Left renal cortex interstitium (tissue), 4 donors: ENCODE measurements at places on chromosomes 13 and 19. TPM values are rescaled to one million over a fixed set of nuclear protein-coding genes. Genes with fewer than 3 reads are reported as not detected.

DNA sequence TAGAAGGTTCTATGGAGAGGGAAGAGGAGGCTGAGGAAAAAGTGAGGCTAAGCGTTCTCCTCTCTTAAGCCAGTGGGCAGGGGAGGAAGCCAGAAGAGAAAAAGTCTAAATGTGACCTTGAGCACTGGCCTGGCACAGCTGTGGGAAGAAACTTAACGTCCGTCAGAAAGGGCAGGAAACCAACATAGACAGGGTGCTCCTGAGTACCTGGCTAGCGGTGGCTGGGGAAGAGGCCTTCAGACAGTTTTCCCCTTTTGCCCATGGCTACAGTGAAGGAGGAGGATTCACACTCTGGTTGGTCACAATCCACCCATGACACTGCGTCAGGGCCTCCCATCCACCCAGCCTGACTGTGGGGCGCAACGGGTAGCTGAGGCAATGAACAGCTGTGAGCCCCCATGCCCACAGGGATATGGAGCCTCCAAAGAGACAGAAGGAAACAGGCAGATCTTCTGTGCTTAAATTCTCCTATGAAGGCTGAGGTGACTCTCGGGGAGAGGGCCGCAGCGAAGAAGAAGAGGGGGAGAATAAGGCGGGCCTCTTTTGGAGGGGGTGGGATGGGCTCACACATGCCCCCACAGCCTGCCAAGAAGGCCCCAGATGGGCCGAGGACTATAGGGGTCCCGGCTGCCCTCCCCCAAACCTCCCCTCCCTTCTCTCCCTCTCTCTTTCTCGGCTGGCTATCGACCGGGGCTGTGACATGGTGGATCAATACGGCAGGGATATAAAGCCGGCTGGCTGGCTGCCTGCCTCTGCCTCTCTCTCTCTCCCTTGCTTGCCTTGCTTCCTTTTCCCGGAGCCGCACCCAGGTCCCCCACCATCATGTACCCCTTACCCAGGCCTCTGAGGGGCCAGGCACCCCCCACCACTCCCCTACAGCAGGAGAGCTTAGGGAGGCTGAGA is 19.8 kb upstream of the POU2F2 start:
- DNase-seq, result no peak

- no peak for DNase-seq
Observed at GRCh38 chr13:96781141-96781540, 213.1 kb downstream of the OXGR1 start.

GRCh38 chr13:96860882-96861281 is 133.4 kb downstream of the OXGR1 start:
- no peak for DNase-seq

- DNase-seq, result no peak
Observed at GRCh38 chr19:46717716-46718143, 816 bp upstream of the PRKD2 start.

Gene LILRB5
- 2.8 TPM for polyA plus RNA-seq

- no peak for DNase-seq
Observed at GRCh38 chr13:24473686-24474085, 38.9 kb downstream of the PARP4 start.

Gene B3GNT3
- polyA plus RNA-seq, result 5.1 TPM

DNA sequence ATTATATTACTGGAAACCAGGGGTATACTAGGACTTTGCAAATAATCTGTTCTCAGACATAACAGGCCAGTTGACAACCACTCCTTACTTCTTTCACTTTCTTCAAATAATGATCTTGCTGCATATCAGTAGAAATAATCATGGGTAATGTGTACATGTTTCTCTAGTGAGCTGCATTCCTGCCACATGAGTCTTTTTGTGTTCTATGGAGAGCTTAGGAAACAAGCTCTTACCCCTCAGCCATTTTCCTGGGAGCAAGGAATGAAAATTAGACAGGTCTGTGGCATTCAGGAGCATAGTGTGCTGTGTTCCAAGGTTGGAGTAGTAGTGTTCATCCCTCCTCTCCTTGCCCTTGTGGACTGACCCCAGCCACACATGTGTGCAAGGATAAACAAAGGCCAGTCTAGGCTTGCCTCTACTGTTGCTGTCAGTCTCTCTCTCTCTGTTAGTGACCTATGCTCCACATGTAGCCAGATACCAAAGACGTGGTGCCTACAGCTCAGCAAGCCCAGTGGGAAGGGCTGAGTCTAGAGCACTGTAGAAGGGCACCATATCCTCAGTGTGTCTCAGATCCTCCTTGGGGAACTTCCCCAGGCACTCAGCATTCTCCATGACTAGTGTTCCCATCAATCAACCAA is 11.5 kb upstream of the OXGR1 start:
- DNase-seq, result no peak

DNA sequence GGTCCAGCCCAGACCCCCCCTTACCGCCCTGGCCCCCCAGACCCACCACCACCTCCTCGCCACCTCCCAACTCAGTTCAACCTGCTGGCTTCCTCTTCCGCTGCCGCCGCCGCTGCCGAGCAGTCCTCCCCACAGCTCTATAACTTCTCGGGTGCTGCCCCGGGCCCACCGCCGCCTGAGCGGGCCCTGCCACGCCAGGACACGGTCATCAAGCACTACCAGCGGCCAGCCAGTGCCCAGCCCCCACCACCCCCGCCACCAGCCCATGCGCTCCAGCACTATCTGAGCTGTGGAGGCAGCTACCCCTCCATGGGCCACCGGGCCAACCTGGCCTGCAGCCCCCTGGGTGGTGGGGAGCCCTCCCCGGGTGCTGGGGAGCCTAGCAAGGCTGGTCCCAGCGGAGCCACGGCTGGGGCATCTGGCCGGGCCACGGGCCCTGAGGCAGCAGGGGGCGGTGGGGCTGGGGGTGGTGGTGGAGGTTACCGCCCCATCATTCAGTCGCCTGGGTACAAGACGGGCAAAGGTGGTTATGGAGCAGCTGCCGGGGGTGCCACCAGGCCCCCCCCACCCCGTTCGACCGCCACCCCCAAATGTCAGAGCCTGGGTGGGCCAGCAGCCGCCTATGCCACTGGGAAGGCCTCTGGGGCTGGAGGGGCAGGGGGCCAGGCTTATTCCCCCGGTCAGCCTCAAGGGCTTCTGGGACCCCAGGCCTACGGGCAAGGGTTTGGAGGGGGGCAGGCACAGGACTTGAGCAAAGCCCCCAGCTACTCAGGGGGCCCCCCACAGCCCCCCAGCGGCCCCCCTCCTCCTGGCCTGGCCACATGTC is 4.2 kb downstream of the PRR12 start:
- DNase-seq, result no peak

GRCh38 chr13:59210543-59210942 is 953.2 kb downstream of the DIAPH3 start:
- DNase-seq, result no peak

Gene HSPB6
- 32.3 TPM for polyA plus RNA-seq

- no peak for DNase-seq
Observed at GRCh38 chr13:30240608-30241007, 66.7 kb downstream of the KATNAL1 start.

DNA sequence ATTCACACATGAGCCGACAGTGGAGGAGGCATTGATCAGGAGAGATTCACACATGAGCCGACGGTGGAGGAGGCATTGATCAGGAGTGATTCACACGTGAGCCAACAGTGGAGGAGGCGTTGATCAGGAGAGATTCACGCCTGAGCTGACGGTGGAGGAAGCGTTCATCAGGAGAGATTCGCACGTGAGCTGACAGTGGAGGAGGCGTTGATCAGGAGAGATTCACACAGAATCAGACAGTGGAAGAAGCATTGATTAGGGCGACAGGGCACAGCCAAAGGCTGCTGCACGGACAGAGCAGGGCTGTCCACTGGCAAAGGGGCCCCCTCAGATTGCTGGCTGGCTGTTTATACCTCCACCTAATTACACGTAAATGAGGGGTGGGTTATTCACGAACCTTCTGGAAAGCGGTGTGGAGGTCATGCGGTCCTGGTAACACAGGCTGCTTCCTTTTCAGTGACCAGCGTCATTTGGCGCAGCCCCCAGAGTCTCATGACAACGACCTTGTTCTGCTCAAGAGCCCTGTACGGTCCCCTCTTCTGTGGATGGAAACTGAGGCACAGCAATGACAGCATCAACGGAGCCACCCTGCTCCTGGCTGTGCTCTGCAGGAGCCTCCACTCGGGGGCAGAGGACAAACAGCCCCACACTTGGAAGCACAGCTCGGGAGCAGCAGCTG is 50.6 kb upstream of the GAS6 start:
- no peak for DNase-seq

GRCh38 chr13:23847497-23847896 is 41.7 kb downstream of the MIPEP start:
- DNase-seq, result no peak

DNA sequence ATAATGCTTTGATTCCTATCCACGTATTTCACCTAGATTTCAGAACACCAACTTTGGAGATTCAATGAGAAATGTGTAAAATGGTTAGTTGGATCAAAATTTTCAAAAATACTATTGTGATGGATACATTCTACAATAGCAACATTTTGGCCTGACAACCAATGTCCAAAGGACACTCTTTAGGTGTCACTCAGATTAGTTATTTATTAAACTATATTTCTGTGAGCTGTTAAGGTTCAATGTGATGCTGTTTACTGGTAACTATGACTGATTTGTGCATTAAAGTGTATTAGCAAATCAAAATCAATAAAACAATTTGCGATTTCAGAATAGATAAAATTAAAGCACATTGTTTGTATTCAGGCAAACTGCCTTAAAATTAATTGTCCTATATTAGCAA is 149.8 kb downstream of the PCDH9 start:
- no peak for DNase-seq

DNA sequence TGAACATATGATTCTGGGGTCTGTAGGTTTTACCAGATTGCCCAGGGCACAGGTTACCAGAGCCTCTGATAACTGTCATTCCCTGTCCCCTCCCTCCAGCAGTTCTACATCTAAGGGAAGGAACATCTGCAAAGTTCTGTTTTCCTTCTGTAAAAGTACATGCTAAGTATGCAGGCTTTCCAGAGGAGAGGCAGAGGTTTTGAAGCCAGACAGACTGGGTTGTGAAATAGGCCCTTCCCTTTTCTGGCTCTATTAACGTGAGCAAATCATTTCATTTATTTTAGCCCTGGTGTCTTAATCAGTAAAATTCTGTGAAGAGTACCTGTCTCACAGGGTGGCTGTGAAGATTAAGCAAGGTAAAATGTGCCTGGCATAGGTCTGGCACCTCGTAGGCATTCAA is 66.1 kb upstream of the C1QTNF9 start:
- no peak for DNase-seq

- DNase-seq, result no peak
Observed at GRCh38 chr19:33638167-33639034, 16.6 kb downstream of the CHST8 start.

- DNase-seq, result peak; percentile 59
Observed at GRCh38 chr13:39616087-39616694, 13.2 kb upstream of the LHFPL6 start.

Gene TEX101
- polyA plus RNA-seq, result not detected

Gene ZNF536
- polyA plus RNA-seq, result 3.4 TPM

Gene SF3A2
- polyA plus RNA-seq, result 85.6 TPM

GRCh38 chr13:45333251-45333976 is 7.6 kb downstream of the TPT1 start:
- no peak for DNase-seq
